Activated T-helper 17 cell treated with anti-CD3 and anti-CD28 coated beads, Interleukin-2, amount 50 U/mL, for 72 hours (primary cell): ENCODE measurements at places on chromosomes 7 and 10. TPM values are rescaled to one million over a fixed set of nuclear protein-coding genes. Genes with fewer than 3 reads are reported as not detected.

DNA sequence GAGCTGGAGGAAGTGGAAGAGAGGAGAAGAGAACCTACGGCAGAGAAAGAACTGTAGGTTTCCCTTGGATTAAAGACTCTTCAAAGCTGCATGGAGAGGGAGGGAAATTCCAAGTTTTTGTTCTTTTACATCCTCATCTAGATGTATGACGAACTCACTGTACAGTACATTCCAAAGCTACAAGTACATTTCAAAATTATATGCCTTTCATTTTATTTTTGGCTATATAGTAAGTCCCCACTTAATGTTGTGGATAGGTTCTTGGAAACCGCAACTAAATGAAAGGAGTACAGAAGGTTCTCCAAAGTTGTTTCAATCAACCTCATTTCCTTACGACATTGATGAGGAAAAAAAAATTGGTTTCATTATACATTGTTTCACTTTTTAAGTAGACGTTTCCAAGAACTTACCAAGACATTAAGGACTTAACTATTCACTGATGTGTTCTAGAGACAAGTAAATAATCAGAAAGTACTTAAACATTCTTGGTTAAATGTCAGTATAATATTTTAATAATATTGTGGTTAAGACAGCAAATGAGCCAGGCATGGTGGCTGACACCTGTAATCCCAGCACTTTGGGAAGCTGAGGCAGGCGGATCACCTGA is 16.1 kb upstream of the JMJD1C start:
- no peak for ATAC-seq

DNA sequence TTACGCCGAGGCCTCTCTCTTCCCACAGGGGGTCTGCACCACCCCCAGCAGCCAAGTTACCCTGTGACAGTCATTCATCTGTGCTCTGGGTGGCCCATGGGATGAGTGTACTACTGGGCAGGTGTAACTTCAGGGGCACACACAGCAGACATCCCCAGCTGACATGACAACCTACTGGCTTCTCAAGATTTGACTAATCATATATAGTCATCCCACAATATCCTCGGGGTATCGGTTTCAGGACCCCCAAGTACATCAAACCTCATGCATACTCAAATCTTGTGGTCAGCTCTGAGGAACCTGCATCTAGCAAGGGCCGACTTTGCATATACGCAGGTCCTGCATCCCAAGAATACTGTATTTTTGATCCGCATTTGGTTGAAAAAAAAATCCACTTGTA is 336.9 kb upstream of the C7orf33 start:
- ATAC-seq: no peak

DNA sequence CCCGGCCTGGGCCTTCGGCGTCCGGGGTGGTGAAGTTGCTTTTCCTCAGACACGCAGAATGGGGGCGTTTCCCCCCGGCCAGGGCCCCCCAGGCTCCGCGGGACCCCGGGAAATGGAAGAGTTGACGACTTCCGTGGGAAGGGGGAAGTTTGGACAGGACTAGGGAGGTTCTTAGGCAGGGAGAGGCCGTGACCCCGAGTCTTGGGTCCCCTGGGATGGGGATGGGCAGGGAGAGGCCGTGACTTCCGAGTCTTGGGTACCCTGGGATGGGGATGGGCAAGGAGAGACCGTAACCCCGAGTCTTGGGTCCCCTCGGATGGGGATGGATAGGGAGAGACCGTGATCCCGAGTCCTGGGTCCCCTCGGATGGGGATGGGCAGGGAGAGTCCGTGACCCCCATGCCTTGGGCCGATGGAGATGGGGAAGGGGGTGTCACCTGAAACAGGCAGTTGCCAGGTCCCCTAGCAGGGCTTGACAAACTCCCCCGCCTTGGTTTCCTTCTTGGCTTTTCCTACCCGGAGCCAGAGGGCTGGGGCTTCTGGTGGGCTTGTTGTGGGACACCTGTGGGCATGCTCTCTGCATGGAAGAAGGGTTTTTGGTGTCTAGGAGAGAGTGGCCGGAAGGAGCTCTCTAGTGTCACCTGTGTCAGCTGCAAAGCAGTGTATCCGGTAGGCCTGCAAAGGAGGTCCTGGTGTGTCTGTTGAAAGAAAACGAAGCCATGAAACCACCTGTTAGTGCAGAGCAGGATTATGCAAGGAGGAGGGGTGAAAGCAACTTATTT is 1.1 kb downstream of the TRRAP start:
- peak; percentile 65 for ATAC-seq

GRCh38 chr7:55094092-55094690 is 75.4 kb downstream of the EGFR start:
- no peak for ATAC-seq

- ATAC-seq: no peak
These were observed 101.4 kb downstream of the MTPAP start for GRCh38 chr10:30247704-30248103.

- ATAC-seq: no peak
These were observed 49.0 kb upstream of the PODXL start for GRCh38 chr7:131605280-131605878.

DNA sequence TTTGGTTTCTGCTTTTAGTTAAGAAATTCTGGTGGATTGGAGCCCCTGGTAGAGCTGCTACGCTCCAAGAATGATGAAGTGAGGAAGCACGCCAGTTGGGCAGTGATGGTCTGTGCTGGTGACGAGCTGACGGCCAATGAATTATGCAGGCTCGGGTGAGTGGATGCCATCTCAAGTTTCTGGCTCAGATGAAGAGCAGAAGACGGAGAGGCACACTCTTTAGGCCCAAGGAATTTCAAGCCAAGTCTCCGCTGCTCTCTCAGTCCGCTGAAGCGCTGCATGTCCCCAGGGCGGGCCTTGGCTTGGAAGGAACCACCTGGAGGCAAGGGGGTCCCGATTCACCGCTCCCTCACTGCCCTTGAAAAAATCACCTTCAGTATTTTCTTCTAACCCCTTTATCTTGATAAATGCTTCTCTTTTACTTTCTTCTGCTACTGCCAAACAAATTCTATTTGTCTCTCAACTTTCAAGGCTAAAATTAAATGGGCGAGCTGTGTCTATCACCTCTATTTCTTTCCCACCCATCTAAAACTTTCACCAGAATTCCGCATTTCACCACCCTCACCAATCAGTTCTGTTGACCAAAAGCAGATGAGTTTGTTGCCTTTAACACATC is 74.2 kb downstream of the ARMC3 start:
- ATAC-seq: no peak

GRCh38 chr10:118920206-118920605 is 109.3 kb upstream of the NANOS1 start:
- ATAC-seq: no peak

GRCh38 chr10:32378363-32379317 is 31.7 kb upstream of the EPC1 start:
- peak; percentile 96 for ATAC-seq

DNA sequence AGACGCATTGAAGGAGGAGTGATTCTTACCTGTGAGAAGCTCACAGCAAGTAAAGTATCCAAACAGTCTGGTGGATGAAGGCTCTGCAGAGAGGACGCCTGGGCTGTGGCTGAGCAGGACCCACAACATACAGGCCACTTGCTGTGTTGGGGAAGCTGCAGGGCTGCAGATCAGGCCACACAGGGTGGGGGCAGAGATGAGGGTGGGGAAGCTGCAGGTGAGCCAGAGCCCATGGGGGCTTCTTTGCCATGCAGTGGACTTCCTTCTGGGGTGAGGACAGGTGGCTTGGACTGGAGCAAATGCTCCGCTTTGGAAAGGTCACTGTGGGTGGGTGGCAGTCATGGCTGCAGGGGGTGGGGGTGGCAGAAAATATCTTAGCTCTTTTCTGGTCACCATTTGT is 214.8 kb downstream of the GLRX3 start:
- no peak for ATAC-seq

- no peak for ATAC-seq
These were observed 106.8 kb downstream of the RBM20 start for GRCh38 chr10:110750931-110751330.

- peak; percentile 81 for ATAC-seq
These were observed 36.7 kb downstream of the WAC start for GRCh38 chr10:28569506-28570159.

GRCh38 chr7:128795129-128795528 is 3.4 kb downstream of the CCDC136 start:
- no peak for ATAC-seq

The SPDYE18 gene
- total RNA-seq: not detected

The AQP1 gene
- total RNA-seq: 0.08 TPM

The ZNF467 gene
- 0.42 TPM for total RNA-seq

The PLAC9 gene
- not detected for total RNA-seq

The CALML3 gene
- total RNA-seq: not detected
